ENCODE measurements at places on chromosomes 2 and 18.

- no peak for DNase-seq
These were observed 12.6 kb downstream of the AGPS start for GRCh38 chr2:177405029-177405692.

- no peak for DNase-seq
These were observed 602.9 kb downstream of the NYAP2 start for GRCh38 chr2:226002438-226002837.

DNA sequence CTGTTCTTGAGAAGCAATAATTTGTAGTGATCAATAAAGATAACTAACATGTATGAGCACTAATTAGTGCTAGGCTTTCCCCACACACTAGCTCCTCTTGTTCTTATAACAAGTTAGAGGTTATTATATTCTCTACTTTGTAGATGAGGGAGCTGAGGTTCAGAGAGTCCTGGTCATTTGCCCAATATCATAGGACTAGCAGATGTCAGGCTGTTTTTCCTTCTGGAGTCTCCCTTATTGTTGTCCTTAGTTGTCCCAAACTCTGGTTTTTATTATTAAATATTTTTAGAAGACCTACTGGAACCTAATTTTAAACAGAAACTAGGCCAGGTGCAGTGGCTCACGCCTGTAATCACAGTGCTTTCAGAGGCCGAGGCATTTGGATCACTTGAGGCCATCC lies 16.5 kb upstream of the TTC39C start:
- no peak for DNase-seq

GRCh38 chr2:80348953-80349352 lies 44.4 kb upstream of the LRRTM1 start:
- no peak for DNase-seq

- no peak for DNase-seq
These were observed 63.3 kb upstream of the TTC27 start for GRCh38 chr2:32564417-32565035.

GRCh38 chr18:8998481-8999217 lies 103.8 kb upstream of the NDUFV2 start:
- no peak for DNase-seq

DNA sequence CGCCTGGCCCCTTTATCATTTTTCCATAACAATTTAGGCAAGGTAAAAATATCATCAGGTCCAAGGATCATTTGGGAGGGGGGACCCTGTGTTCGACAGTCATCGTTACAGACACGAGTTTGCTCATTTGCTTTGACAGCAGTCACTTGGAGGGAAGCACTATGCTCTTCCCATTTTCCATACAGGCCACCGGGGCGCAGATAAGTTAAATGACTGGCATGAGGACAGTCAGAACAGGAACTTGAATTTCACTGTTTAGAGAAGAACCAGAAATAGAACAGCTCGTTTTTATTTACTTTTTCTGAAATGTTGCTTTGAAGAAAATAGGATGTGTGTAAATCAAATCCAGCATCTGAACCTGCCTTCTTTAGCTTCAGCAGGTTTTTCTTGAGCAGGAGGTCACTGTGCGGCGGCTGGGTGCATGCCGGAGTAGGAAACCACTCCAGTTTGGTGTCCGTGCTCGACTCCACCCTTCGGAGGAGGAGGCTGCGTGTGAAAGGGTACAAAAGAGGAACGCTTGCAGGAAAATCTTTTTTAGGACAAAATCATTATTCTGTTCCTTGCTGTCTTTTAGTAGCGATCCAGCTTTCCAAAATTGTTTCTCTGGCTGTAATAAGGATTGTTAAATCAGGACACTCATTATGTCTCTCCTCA lies 15.2 kb downstream of the NPAS2 start:
- DNase-seq = no peak

DNA sequence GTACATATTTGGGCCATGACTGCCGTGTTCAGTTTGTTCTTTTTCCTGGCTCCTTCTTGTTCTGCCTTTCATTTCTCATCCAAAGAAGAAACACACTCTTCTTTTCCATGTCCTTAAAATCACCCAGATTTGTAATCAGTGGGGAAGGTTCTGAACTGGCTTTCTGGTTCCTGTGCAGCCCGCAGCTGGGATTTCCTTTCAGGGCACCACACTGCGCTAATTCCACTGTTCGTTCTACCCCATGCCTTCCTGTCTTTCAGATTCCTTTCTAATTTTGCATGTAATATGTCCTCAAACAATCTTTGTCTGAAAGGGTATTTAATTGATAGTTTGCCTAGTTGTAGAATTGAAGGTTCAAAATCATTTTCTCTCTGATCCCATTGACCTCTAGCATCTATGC lies 94.1 kb downstream of the HS1BP3 start:
- DNase-seq = no peak

DNA sequence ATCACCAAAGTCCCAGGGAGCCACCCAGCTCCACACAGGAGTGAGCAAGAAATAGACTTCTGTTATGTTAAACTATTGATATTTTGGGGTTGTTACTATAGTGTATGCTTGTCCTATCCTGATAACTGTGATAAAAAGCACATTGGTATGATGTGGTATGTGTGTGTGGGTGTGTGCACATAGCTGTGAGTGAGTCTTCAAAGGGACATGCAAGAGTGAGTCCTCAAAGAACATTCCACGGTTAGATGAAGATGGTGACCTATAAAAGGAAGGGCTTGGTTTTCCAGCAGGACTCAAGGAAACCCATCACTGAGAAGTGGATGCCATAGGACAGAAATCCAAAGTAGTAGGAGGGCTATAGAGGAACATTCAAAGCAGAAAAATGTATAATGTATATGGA lies 342.9 kb downstream of the TSN start:
- no peak for DNase-seq

Data from stimulated activated CD4-positive, alpha-beta T cell treated with anti-CD3 and anti-CD28 coated beads, Interleukin-1b, Interleukin-23, amount 100 ng/mL, for 48 hours (primary cell).